CD8-positive, alpha-beta memory T cell (primary cell): ENCODE measurements at places on chromosomes 13 and 19.

DNA sequence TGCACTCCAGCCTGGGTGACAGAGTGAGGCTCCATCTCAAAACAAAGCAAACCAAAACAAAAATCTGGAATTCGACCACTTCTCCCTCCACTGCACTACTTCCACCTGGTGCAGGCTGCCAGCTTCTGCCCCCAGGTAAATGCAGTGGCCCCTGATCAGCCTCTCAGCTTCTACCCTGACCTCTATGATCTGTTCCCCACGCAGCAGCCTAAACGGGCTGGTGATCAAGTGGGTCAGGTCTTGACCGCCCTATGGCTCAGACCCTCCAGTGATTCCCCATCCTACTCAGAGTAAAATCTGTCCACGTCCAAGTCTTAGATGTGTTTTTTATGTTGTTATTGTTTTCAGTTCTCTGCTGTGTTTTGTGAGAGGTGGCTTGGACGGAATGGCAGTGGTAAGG is 163.9 kb downstream of the KCTD15 start:
- no peaks in the 10 kb centered on the region for H3K27me3 ChIP-seq
- H3K27ac ChIP-seq: no peak overlapping the region
- H3K36me3 ChIP-seq: no peaks in the 10 kb centered on the region
- H3K4me1 ChIP-seq: no peaks in the 10 kb centered on the region
- no peak overlapping the region for H3K4me3 ChIP-seq

DNA sequence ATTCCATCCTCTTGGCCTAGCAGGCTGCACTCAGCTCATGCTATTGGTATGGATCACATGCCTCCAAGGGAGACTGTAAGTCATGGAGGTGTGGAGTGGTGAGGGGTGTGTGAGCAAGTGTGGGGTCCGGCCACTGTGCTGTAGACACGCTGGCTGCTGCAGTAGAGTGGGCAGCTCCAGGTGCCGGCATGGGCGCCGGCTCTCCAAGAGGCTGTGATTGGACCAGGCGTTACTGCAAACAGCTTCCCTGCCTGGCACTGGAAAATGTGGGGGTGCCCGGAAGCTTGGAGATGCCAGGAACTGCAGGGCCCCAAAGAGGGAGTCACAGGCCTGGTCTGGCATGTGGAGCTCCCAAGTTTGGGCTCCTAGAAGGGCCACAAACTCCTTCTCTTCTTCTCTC is 245.7 kb downstream of the GPC6 start:
- H3K36me3 ChIP-seq: no peaks in the 10 kb centered on the region
- DNase-seq: no peak
- no peaks in the 10 kb centered on the region for H3K4me1 ChIP-seq
- no peaks in the 10 kb centered on the region for H3K27me3 ChIP-seq
- no peak overlapping the region for H3K4me3 ChIP-seq

GRCh38 chr13:24834902-24835510 is 71.0 kb downstream of the RNF17 start:
- no peak overlapping the region for H3K4me3 ChIP-seq
- no peaks in the 10 kb centered on the region for H3K4me1 ChIP-seq
- H3K27me3 ChIP-seq: no peaks in the 10 kb centered on the region
- no peaks in the 10 kb centered on the region for H3K36me3 ChIP-seq
- no peak for DNase-seq

- no peaks in the 10 kb centered on the region for H3K4me1 ChIP-seq
- no peak overlapping the region for H3K4me3 ChIP-seq
- no peaks in the 10 kb centered on the region for H3K36me3 ChIP-seq
- no peaks in the 10 kb centered on the region for H3K27me3 ChIP-seq
- no peak overlapping the region for H3K27ac ChIP-seq
- no peak for DNase-seq
These were observed 50.6 kb upstream of the PCDH20 start for GRCh38 chr13:61466280-61466679.

- H3K4me1 ChIP-seq: peaks cover 4% of the 10 kb centered on the region
- peak; percentile 54 for DNase-seq
- peak overlapping the region; percentile 23 for H3K4me3 ChIP-seq
- no peaks in the 10 kb centered on the region for H3K36me3 ChIP-seq
- H3K27me3 ChIP-seq: peaks cover 3% of the 10 kb centered on the region
- H3K27ac ChIP-seq: no peak overlapping the region
These were observed 9.1 kb upstream of the DPP9 start for GRCh38 chr19:4732680-4733114.

DNA sequence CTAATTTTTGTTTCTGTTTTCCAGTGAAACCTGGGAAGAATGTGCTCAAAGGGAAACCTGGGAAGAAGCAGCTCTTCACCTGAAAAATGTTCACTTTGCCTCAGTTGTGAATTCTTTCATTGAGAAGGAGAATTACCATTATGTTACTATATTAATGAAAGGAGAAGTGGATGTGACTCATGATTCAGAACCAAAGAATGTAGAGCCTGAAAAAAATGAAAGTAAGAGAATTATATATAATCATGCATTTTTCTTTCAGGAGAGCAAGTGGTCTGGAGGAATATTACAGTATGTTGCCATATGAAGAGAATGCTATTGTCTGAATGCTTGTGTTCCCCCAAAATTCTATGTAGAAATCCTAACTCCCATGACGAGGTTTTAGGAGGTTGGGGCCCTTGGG is 3.4 kb downstream of the NUDT15 start:
- H3K36me3 ChIP-seq: no peaks in the 10 kb centered on the region
- DNase-seq: no peak
- H3K4me3 ChIP-seq: no peak overlapping the region
- peaks cover 18% of the 10 kb centered on the region for H3K4me1 ChIP-seq

GRCh38 chr19:28968721-28969120 is 244.2 kb downstream of the UQCRFS1 start:
- H3K27ac ChIP-seq: no peak overlapping the region
- H3K27me3 ChIP-seq: no peaks in the 10 kb centered on the region
- no peak overlapping the region for H3K4me3 ChIP-seq
- DNase-seq: no peak
- no peaks in the 10 kb centered on the region for H3K4me1 ChIP-seq

GRCh38 chr13:108409730-108410129 is 140.2 kb downstream of the TNFSF13B start:
- H3K27ac ChIP-seq: no peak overlapping the region
- H3K4me1 ChIP-seq: peaks cover 48% of the 10 kb centered on the region
- DNase-seq: no peak
- H3K27me3 ChIP-seq: no peaks in the 10 kb centered on the region
